Mesangial cell (primary cell): ENCODE measurements at places on chromosomes 11 and 22. TPM values are rescaled to one million over a fixed set of nuclear protein-coding genes. Genes with fewer than 3 reads are reported as not detected.

The PPP1R14B gene
- total RNA-seq = 257 and 542 TPM in 2 replicates

The ZP1 gene
- total RNA-seq = 0.16 and 2.8 TPM in 2 replicates

The SELENOM gene
- 96.8 and 123 TPM in 2 replicates for total RNA-seq

The WNT11 gene
- 0.63 TPM in 1 of 2 replicates, not detected in the other for total RNA-seq

The MS4A4A gene
- not detected in 2 replicates for total RNA-seq

The OR8D4 gene
- total RNA-seq = not detected in 2 replicates

The SMIM35 gene
- not detected in 2 replicates for total RNA-seq

The OR4A16 gene
- not detected in 2 replicates for total RNA-seq

The ZNF280A gene
- total RNA-seq = not detected in 2 replicates

The RHOG gene
- total RNA-seq = 49.6 and 55.6 TPM in 2 replicates

The TRAPPC4 gene
- total RNA-seq = 75.0 and 110 TPM in 2 replicates

The VSIG10L2 gene
- total RNA-seq = not detected in 2 replicates

The PIWIL4 gene
- 0.16 and 1.6 TPM in 2 replicates for total RNA-seq

The TRIM6 gene
- 5.1 and 6.1 TPM in 2 replicates for total RNA-seq

The A4GALT gene
- total RNA-seq = 20.0 and 53.4 TPM in 2 replicates

The TMEM191B gene
- total RNA-seq = 1.0 and 1.8 TPM in 2 replicates

The FAM83F gene
- total RNA-seq = 0.16 and 0.38 TPM in 2 replicates
